Right atrium auricular region (tissue), 2 donors: ENCODE measurements at places on chromosomes 16 and 17.
A peak's percentile ranks its signal among the peaks of the same experiment; 100 is the strongest.

GRCh38 chr16:59605706-59606105 is 871.6 kb upstream of the GOT2 start:
- no peak for DNase-seq

- DNase-seq, result no peak
These were observed 5.8 kb upstream of the SETD6 start for GRCh38 chr16:58509256-58510096.

DNA sequence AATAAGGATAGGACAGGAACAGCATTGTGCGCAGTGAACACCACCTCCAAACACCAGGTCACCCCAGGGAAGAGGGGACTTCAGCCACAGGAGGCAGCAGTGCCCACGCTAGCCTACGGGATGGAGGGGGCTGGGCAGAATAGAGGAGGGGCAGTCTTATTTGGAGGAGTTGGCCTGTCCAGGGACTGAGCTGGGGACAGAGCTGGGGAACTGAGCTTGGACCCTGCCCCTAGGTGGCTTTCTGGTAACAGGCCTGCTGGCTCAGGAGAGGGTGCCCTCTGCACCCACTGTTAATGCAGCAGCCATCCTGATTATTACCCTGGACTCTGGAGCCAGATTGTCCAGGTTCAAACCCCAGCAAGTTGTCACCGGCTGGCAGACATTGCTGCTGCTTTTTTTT is 9.3 kb downstream of the CCDC102A start:
- DNase-seq, result no peak

DNA sequence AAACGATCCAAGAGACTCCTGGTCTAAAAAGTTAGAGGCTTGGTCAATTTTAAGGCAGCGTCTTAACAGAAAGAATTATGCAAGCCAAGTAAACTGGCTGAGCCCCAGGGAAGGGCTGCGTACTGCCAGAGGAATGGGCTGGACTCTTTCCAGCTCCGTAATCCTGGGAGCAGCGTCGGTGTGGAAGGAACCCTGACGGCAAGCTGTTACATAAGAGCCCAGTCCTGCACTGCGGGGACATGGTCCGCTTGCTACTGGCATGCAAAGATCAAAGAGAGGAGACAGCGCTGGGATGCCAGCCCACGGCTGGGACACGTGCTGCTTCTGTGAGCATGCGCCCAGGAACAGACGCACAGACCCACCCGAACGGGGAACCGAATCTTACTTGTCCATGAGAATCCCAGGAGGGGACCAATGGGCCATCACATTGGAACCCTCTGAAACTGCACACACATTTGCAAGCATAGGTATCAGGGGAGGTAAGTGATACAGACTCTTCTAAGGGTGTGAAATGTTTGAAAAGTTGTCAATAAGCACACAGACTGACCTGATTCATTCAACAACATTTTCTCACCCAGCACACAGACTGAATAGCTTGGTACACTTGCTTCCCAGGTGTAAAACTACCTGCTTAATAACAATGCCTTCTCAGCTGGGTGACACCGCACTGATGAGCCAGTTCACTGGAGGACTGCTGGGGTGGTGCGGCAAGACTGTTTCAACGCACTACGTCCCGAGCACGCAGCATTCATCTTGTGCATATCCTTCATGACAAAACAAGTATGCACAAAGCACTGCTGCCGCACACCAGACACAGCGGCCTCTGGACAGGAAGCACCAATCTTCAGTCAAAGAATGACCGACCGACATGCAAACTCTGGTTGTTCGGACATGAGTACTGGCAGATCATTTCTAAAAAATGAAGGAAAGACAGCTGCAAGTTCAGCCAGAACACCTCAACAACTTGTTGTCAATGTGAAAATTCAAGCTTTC is 94.9 kb downstream of the ANKRD11 start:
- peak; percentile 96 for DNase-seq

DNA sequence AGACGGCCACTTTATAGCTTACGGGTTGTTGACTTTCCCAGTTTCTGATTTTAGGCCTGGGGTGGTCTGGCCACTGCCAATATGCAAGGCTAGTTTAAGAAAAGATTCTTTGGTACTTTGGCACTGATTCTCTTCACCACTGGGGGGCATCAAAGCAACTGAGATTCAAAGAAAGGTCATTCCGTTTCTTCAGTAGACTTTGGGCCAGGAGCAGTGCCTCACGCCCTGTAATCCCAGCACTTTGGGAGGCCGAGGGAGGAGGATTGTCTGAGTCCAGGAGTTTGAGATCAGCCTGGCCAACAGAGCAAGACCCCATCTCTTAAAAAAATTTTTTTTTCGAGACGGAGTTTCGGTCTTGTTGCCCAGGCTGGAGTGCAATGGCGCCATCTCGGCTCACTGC is 53.0 kb downstream of the RPA1 start:
- DNase-seq, result no peak

DNA sequence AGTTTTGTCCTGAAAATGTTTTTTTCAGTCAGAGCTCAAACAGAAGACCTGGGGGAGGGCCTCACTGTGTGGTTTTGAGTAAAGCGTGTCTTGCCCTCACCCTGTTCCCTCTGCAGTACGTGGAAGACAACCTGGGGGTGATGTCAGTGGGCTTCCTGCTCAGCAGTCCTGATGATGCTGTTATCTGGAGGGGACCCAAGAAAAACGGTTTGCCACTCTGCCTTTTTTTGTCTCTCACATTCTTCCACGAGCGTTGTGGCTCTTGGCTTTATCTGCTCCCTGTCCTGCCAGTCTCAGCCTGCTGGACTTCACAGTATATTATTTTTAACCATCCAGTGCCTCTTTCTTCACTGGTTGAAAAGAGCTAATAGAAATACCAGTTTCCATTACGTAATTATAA is 12.9 kb downstream of the NUBP1 start:
- DNase-seq, result no peak

DNA sequence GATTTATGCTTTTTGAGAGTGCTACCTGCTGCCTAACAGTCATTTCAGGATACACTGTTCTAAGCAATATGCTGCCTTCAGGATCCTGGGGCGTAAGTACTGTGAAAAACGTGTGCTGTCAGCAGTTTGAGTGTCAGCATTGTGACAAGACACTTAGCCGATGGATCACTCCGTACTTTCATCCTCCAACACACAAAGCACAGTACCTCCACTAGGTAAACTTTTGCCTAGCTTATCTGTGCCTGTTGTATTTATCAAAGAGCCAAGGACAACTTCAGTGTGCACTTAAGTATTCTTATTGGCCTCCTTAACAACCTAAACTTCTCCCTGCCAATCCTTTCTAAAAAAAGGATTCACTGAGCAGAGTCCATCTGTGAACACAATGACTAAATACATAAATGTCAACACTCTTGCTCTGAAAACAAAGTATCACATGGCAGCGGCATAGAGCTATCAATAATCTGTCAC is 33.8 kb upstream of the PHLPP2 start:
- DNase-seq, result no peak
